ENCODE measurements at places on chromosomes 3 and 15.

- DNase-seq, result no peak
Observed at GRCh38 chr15:50670115-50670514, 16.5 kb downstream of the TRPM7 start.

DNA sequence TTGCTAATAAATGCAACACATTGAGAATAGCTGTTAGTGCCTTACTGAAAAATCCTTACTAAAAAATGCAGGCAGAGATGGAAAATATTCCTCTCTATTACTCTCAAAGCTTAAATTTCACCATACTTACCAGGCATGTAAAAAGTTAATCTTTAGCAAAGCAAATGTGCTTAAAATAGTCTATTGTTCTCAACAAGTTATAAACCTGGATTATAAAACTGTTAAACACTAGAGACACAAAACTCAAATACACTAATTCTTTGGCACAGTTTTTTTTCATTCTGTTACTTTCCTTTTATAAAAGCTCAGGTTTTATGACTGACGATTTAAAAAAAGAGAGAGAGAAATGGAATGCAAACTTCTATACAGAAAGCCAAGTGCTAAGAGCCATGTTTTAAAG, 119.8 kb downstream of the THRB start:
- DNase-seq, result no peak

DNA sequence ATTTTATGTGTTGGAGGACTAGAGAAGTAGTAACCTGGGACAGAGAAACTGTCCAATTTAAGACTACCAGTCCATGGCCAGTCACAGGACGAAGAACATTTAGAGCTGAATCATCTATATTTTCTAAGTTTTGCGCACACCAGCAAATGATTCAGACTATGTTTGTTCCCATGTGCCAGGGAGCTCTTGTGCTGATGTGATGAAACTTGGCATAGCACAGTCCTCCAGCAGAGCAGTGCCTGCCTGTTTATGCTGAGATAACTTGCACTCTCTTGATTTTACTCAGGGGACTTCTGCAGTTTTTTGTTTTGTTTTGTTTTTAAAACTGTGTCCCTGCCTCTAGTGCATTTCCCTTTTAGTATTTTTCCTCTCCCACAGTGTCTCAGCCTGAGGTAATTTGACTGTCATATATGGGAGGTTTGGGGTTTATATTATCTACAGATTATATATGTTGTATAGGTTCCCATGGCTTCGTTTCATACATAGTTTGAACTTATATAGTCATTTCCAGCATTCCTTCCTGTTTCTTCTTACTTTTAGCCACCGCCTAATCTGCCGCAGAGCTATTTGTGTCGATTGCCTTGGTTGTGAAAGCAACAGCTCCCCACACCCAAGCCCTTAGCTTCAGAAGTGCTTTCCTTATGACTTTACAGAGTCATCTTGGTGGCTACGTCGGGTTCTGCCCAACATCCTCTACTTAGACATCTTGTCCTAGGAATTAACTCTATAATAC, 45.5 kb downstream of the PPM1L start:
- no peak for DNase-seq

DNA sequence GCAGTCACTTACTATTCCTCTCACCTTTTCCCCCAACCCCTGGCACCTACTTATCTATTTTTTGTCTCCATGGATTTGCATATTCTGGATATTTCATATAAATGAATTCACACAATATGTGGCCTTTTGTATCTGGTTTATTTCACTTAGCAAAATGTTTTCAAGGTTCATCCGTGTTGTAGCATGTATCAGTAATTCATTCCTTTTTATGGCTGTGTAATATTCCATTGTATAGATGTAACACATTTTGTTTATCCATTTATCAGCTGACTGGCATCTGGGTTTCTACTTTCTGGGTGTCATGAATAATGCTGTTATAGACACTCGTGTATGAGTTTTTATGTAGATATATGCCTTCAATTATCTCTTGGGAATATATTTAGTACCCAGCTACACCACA, 5.8 kb downstream of the MNS1 start:
- no peak for DNase-seq

GRCh38 chr3:47367631-47368030, 13.2 kb upstream of the PTPN23 start:
- DNase-seq, result no peak

GRCh38 chr3:179292450-179292849, 30.4 kb upstream of the ZNF639 start:
- no peak for DNase-seq

DNA sequence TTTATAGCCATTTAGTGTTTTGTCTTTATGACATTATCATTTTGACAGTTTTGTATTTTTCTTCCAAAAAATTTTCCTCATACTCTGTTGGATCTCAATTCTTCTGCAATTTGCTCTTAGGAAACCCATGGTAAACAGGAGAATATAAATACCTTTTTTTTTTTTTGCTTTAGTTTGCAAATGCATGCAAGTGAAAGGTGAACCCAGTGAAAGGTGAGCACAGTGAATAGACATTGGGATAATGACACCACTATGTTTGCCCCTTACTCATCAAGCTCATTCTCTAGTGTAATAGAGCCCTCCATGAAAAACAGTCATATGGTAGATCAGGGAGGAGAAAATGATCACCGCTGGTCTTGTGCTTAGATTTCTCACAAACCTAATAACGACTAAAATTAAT, 59.0 kb upstream of the TRPC1 start:
- no peak for DNase-seq

DNA sequence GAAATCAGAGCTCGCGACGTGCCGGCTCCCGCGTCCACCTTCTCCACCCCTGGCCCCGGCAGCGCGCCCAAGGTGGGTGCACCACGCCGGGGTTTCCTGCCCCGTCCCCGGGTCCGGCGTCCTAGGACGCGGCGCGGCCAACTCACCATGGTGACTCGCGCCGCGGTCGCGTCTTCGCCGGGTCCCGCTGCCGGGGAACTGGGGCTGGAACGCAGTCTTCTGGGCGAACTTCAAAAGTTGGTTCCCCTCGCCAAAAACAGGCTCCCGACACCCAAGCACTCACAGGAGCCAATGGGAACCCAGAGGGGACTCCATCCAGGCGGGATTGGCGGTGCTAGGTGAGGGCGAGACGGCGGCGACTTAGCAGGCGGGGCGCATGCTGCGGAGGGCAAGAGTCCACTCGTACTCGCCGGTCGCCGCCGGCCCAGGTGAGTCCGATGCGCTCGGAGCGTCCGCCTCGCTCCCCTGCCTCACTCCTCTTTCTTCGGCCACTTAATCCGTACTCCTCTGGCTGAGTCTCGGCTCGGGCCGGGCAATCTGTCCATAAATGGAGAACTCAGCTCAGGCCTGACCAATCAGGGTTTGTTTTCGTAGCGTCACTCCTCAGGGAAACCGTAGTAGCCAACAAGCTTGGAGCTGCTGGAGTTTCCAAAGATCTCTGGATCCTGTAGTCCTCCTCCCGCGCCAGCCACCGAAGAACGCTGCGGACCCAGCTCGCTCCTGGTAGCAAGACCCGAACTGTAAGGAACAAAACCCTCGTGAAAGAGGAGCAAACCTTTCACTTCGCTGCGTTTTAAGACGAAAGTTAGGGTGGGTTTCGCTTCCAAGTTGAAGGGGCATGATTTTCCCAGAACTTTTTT, at the start of gene MYO1E:
Gene MYO1E (minus strand): TSS at position 520 of the 860 bp plus-strand sequence. CDS start 371 bp downstream, at position 149.
- DNase-seq, result peak; percentile 96

DNA sequence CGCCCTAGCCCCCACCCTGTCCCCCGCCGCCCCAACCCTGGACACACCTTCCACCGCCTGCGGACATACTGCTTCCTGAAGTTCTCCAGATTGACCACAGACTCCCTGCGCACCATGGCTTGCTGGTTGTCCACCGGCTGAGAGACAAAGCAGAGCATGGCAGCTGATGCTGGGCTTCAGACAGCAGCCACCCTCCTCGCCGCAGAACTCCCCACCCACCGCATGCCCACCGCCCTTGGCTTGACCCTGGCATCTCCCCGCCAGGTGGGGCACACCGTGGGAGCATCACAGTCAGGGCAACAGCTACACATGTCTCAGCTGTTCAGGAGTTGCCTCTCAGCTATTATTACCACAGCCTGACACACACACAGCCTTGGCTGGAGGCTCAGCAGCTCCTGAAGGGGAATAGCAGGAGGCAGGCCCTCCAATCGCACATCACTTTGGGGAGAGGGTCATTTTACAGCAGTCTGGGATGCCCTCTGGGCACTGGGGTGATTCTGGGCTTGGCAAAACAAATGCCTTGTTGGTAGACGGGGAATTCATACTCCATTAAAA, 78.4 kb upstream of the HERC1 start:
- no peak for DNase-seq

GRCh38 chr15:51060030-51060673, 34.6 kb downstream of the TNFAIP8L3 start:
- DNase-seq, result no peak

DNA sequence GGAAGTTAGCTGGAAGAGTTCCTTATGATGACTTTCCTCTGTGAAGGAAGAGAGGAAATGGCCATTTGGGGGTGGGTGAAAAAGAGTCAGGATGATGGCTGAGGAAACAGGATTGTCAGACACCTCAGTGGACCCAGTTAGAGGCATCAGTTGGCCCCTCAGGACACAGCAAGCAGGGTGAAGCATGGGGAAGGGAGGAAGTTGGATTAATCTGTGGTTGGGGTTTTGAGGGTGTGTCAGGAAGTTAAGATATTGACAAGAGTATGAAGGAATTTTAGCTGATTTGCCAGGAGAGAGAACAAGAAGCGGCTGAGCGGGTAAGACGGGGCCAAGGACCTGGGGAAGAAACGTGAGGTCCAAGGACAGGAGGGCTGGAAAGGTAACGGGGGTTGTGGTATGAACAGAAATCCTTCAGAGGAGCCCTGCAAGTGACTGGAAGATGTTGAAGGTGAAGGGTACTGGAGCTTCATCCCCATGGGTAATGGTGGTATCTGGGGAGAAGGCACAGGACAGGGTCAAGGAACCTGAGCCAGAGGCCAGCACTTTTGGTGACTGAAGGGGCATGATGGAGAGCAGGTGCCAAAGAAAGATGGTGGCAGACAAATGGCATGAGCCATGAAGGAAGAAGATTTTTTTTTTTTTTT, 2.7 kb downstream of the UQCC5 start:
- no peak for DNase-seq

- DNase-seq, result no peak
Observed at GRCh38 chr3:105907777-105908176, 39.0 kb upstream of the CBLB start.

GRCh38 chr3:59876533-59877062, 826.8 kb upstream of the CFAP20DC start:
- no peak for DNase-seq

DNA sequence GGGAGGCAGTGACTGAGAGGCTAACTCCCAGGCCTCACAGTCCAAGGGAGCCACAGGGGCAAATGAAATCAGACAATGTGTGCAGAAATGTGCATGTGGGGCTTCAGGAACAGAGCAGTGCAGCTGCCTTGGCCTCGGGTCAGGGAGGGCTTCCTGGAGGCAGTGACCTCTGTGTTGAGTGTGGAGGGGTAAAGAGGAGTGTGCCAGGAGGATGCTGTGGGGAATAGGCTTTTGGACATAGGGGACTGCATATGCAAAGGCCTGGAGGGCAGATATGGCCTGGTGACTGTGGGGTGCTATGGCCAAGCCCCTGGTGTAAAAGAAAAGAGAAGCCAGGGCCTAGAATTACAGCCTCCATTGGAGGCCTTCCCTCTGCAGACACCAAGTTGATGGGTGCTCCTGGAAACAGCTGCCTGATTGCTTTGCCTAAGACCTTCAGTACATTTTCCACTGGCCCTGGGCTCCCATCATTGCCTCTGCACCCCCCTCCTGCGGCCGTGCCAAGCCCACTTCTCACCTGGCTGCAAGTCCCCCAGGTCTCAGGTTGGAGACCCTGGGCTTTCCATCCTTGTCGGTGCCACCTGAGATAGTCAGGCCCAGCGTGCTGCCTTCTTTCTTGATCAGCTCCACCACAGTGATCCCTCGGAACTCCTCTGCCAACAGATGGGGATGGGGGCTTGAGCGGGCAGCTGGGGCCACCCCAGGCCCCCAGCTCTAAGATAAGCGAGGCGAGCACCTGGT, 15.1 kb downstream of the GRIP2 start:
- no peak for DNase-seq

- no peak for DNase-seq
Observed at GRCh38 chr3:141047168-141047567, 4.0 kb upstream of the SPSB4 start.

DNA sequence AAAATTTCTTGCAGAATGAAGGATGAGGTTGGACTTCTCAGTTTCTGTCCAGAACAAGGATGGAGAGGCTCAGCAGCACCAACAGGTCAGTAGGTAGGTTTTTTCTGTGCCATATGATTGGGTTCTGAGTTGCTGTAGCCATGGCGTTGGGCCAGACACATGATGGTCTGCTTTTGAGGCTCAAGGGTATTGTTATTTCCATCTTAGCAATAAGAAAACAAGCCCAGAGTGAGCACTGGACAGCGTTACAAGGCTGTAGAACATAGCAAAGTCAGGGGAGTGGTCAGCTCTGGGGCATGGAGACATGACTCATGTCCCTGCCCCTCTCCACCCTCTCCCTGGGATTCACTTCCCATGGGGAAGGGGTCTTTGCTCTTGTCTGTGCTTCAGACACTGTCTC, 137.6 kb upstream of the TOPAZ1 start:
- DNase-seq, result no peak

DNA sequence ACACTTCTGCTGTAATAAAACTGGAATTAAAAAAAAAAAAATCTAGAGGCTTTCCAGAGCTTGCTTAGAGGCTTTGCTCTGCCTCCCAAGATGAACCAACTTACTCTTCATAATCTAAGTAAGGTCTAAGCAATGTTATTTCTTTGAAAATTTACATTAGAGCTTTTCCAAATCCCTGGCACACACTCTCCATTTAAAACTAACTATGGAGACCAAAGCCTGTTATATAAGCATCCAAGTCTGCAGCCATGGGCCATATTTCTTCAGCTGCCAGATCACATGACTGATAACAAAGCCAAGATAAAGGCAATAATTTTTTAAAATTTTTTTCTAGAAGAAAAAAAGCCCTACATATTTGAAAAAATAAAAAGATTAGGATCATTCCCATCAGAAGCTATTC, 55.0 kb upstream of the ARHGEF3 start:
- no peak for DNase-seq

DNA sequence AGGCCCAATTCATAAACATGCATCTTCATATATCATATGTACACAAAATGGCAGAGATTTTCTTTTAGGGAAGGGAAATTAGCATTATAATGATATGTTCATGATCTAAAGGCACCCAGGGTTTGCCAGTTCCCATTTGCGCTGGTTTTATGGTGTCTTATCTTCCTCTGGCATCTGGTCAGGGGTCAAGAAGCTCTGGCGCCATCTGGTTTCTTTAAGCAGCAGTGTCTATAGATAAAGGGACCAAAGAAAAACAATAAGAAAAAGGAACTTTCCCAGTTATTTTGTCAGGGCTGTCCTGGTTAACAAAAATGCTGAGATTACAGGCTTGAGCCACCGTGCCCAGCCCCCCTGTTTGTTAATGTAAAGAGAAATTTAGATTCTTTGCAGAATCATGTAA, 3.3 kb upstream of the DCP1A start:
- DNase-seq, result no peak

DNA sequence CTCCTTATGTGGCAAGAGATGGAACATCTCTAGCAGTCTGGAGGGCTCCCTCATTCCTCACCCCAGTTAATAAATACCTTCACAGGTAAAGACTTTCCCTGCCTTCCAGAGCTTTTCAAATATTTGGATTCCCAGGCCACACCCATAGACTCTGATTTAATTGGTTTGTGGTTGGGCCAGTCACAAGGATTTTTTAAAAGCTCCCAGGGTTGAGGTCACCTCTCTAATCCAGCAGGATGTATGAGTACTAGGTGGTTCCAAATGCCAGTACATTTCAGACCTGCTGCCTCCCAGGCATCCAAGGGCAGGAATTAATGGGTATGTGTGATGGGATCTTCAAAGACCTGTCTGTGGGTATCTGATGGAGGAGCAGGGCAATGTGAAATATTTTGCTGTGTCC, 312.8 kb downstream of the CLSTN2 start:
- DNase-seq, result no peak

All from NCI-H1105 (cell line).